ENCODE measurements at places on chromosomes 12 and 14.

DNA sequence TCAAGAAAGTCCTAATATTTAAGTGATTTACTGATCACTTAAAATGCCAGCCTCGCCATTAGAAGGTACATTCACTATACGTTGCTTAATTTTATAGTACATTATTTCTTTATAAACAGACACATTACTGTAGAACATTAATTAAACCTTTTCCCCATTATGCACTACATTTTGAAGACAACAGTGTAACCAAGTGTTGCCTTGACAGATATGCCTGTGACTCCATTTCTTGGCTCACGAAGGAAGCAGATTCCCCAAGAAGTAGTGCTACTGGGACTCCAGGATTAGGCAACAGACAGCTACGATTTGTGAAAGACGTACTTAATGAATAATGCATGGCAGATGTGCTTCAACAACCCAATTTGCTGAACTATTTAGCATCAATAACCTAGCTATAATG, 394.8 kb downstream of the RPS29 start:
- DNase-seq, result no peak

DNA sequence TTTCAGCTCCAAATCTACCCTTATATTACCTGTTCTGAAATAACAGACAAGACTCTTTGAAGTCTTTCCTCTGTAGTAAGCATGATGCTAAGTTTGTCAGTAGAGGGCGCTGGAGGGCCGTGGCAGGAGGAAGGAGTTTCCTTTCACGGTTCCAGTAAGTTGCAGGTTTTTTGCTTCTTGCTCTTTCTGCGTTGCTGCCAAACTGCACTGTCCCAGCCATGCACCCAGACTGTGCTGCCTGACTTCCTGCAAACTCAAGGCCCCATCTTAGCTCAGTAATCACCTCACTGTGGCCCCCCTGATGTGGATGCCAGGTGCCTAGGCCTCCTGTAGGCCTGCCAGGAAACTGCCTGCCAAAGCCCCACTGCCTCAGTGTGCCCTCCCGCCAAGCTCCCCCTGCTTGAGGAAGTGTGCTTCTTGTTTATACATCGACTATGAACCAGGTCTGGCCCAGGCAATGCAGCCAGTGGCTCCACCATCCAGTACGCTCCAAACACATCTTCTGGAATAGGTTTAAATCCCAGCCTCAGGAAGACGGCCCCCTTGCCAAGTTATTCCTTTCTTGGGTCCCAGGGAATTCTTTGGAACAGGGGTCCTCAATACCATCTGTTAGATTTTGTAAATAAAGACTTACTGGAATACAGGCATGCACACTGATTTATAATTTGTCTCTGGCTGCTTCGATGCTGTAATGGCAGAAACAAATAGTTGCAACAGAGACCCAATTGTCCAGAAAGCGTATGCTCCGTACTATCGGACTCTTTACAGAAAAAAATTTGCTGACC, 193.7 kb upstream of the LRIG3 start:
- DNase-seq, result peak; percentile 9

DNA sequence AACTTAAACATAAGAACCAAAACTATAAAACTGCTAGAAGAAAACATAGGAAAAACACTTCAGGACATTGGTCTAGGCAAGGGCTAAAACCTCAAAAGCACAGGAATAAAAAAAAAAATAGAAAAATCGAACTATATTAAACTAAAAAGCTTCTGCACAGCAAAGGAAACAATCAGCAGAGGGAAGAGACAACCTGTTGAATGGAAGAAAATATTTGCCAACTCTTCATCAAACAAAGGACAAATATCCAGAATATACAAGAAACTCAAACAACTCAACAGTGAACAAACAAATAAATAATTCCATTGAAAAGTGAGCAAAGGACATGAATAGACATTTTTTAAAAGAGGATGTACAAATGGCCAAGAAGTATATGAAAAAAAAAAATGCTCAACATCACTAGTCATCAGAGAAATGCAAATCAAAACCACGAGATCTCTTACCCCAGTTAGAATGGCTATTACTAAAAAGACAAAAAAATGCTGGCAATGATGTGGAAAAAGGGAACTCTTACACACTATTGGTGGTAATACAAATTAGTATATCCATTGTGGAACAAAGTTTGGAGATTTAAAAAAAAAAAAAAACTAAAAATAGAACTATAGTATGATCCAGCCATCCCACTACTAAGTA, 152.0 kb downstream of the NDUFA12 start:
- DNase-seq, result no peak

- no peak for DNase-seq
These were observed 3.4 kb upstream of the TEX22 start for GRCh38 chr14:105394714-105395537.

- no peak for DNase-seq
These were observed 19.7 kb downstream of the FGD4 start for GRCh38 chr12:32418903-32419519.

DNA sequence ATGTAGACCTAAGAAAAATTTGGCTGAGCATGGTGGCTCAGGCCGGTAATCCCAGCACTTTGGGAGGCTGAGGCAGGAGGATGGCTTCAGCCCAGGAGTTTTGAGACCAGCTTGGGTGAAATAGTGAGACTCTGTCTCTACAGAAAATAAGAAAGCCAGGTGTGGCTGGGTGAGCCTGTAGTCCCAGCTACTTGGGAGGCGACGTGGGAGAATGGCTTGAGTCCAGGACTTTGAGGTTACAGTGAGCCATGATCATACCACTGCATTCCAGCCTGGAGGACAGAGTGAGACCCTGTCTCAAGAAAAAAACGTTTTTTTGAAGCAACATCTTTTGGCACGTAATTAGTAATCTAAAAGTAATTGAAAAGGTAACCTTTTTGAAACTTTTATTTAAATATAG, 70.9 kb downstream of the FERMT2 start:
- DNase-seq, result no peak

DNA sequence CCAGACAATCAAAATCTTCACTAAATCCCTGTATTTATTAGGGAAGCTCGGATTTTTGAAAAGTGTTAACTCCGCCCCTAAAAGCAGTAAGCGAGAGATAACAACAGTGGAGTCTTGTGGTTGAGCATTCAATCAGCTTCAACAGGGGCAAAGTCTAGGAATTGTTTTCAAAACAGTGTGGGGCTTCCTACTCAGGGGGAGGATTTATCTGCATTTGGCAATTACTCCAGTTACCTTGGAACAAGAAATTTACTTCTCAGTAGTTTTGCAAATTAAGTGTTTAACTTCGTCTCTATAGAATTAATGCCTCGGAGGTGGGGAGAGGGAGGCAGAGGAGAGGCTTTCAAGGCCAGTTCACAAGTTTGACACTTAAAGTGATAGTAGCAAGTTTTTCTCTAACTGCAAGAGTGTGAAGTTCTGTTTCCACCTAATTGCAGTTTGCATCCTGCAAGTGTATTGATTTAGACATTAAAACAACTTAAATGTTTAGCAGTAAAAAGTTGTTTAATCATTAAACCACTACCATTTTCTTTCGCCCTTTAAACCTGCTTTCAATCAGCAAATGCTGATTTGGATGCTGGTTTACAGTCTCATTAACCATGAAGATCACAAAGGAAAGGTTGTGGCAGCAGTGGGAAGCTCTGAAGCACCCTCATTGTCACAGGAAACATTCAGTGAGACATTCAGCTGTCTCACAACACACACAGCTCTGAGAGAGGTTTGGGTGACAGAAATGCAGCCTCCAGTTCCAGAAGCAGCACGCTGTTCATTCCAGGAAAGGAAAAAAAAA, 102.0 kb downstream of the HMGA2 start:
- no peak for DNase-seq

Measured in GM19239 (cell line).